ENCODE measurements at places on chromosomes 16 and 17.

GRCh38 chr17:6430769-6431168 is 4.2 kb downstream of the AIPL1 start:
- DNase-seq: no peak

DNA sequence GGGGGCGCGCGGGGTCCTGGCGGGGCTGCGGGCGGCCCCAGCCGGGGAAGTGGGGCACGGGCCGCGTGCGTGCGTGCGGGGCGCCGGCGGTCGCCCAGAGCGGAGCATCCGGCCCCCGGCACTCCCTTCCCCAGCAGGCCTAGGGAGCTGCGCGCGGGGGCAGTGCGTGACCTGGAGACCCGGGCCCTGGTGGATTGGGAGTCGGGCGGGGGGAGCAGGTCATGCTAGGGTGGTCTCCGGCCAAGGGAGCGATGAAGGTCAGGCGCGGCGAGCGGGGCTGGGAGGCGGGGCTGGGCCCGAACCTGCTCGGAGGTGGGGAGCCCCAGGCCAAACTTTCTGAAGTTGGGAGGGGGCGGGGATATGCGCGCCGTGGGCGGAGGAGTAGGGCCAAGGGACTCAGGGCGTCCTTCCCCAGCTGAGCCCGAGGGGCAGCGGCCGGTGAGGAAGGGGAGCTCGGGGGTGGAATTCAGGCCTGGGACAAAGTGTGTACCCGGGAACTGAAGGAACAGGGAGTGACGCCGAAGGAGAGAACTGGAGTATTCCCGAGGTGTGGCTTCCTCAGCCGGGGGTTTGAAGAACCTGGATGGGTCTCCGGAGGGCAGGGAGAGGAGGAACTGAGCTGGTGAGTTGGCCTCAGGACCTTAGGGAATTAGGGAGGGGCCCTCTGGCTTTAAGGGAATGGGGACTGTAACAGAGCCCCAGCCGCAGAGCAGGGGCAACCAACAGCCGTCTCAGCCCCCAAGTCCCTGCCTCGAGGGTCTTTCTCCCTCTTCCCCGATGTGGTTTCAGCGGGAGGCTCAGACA is 589 bp downstream of the XYLT2 start:
- DNase-seq: peak; percentile 60

GRCh38 chr17:51853857-51854256 is 304.7 kb downstream of the CA10 start:
- no peak for DNase-seq

DNA sequence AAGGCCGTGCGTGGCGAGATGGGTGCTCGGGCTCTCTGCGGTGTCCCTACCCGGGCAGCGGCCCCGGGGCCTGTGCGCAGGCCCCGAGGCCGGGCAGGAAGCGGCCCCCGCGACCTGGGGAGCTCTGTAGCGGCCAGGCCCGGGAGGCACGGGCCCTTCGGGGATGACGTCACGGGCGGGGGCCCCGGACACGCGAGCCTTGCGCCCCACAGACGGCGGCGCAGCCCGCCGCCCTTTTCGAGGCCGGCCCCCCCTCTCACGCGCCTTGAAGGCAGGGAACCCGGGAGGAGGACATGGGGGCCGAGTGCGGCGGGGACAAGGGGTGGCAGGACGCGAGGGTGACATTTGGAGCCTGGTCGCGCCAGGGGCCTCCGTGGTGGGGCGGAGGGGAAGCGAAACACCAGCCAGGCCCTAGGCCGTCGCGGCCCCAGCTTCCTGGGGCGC is 1.1 kb downstream of the RAI1 start:
- no peak for DNase-seq

DNA sequence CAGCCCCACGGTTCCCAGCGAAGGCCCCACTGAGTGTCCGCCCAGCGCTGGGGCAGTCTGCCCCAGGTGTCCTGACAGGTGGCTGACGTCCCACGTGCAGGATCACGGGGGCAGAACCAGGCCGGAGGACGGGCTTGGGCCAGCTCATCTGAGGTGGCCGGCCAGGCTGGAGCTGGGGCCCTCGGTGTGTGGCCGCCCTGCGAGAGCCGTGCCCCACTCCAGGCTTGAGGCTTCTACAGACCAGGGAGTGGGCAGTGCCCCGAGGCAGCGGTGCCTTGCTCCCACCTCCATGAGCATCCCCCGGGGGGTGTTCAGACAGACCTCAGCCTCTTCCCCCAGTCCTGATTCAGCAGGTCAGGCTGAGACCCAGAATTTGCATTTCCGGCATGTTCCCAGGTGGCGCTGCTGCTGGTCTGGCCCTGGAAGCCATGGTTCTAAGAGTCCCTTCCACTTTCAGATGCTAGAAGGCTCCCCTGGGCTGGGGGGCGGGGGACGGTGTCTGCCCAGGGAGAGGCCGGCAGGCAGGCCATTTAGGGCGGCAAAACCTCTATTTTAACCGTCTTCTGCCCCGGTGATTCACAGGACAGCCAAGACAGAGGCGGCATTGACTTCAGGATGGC is 35.4 kb upstream of the PABPN1L start:
- no peak for DNase-seq

GRCh38 chr16:28139530-28139929 is 72.2 kb downstream of the XPO6 start:
- DNase-seq: no peak

GRCh38 chr16:4293181-4293716 is 20.4 kb upstream of the TFAP4 start:
- DNase-seq: no peak

- DNase-seq: no peak
These were observed 187.0 kb upstream of the CDH13 start for GRCh38 chr16:82439678-82440293.

DNA sequence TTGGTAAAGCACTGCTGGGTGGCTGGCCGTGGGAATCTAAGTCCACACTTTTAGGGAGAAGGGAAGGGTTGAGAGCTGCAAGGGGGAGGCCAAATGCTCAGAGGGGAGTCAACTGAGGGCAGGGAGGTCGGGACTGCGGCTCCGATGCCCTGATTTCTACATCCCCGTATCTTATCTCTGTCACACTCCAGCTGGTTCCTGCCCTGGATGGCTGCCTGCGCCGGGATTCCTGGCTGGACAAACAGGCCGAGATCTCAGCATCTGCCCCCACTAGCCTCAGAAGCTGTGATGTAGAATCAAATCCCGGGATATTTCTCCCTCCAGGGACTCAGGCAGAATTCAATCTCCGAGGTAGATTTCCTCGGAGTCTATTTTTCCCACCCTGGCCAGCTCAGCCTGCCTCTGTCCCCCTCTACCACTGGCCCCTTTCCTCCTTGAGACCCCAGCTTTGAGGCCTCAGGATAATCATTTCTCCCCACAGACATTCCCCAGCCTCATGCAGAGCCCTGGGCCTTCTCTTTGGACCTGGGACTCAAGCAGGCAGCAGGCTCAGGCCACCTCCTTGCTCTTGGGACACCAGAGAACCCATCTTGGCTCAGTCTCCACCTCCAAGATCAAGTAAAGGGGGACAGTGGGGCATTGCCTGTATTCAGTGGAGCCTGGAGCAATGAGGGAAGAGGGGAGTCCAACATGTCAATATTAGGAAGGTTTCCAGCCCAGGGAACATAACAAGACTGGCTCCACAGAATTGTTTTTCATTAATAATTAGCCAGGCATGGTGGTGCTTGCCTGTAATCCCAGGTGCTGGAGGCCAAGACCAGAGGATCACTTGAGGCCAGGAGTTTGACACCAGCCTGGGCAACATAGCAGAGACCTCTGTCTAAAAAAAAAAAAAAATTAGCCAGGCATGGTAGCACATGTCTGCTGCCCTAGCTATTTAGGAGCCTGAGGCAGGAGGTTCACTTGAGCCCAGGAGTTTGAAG is 1.8 kb downstream of the SHBG start:
- DNase-seq: peak; percentile 87

GRCh38 chr16:79754501-79754900 is 154.0 kb upstream of the MAF start:
- DNase-seq: no peak

DNA sequence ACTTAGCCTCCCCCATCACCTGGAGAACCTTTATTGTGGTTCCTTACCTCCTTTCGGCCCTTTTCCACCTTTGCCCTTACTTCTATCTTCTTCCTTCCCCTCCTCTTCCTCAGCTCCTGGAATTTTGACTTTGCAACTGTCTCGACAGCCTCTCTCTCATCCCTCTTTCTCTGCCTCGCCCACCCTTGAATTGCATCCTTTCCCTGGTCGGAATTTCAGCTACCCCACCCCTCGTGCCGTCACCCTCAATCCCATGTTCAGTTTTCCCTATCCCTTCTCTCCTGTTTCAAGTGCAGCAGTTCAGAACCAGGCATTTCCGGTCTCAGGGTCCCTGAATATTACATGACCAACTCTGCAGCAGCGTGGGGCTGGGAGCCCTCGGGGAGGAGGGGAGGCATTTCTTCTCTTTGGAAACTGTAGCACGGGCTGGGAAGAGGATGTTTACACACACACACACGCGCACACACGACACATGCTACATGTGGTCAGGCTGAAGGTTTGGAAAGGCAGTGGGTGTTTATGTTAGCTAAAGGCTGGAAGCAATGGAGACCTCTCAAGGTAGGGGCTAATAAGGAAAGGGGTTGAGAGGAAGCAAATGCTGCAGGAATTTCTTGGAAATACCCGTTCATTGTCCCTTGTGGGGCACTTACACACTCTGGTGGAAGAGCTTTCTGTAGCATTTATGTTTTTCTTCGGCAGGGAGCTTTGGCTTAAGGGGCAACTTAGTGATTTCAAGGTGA is 971 bp downstream of the MINK1 start:
- no peak for DNase-seq

DNA sequence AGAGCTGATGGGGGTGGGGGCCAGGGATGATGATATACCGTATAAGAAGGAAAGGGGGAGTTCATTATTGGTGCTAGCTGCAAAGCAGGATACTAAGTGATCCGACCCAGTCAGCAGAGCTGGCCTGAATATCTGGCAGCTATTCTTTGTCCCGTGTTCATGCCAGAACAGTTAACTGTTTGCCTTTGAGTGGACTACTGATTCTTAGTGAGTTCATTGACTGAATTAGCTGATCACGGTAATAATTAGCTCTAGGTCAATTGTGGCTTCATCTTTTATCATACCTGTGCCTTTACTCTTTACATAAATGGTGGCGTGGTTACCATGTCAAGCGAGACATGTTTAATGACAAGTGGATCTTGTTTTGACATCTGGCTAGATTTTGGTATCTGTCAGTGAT is 5.3 kb downstream of the KPNB1 start:
- peak; percentile 60 for DNase-seq

DNA sequence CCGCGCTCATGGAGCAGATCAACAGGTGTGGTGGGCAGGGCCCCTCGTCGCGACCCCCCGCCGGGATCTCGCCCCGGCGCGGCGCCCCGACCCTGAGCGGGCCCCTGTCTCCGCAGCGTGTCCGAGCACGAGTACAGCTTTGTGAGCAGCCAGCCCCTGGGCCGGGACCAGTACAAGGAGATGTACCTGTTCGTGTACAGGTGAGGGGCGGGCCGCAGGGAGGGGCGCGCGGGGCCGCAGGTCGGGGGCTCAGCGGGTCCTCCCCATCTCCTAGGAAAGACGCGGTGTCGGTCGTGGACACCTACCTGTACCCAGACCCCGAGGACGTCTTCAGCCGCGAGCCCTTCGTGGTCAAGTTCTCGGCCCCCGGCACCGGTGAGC is 848 bp downstream of the DNASE1L2 start:
- DNase-seq: no peak

GRCh38 chr17:67439269-67439668 is 62.2 kb downstream of the PITPNC1 start:
- no peak for DNase-seq

- DNase-seq: no peak
These were observed 97.8 kb downstream of the BANP start for GRCh38 chr16:88048985-88049384.

GRCh38 chr17:15453782-15454181 is 13.6 kb downstream of the CDRT4 start:
- no peak for DNase-seq

DNA sequence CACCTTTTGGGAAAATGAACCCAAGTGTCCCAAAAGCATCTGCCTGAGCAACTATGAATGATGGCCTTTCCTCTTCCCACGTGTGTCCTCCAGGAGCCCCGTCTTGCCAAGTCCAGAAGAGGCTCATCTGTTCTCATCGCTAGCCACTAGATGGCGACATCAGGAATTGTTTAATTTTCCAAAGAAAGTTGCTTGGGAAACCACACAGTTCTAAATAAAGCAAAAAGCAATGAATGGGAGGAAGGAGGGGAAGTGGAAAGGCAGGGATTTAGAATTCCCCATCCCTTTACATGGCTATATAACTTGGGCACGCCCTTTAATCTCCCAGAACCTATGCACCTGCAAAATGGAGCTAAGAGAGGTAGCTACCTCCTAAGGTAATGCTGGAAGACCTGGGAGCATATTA is 9.0 kb upstream of the CDH5 start:
- DNase-seq: no peak

DNA sequence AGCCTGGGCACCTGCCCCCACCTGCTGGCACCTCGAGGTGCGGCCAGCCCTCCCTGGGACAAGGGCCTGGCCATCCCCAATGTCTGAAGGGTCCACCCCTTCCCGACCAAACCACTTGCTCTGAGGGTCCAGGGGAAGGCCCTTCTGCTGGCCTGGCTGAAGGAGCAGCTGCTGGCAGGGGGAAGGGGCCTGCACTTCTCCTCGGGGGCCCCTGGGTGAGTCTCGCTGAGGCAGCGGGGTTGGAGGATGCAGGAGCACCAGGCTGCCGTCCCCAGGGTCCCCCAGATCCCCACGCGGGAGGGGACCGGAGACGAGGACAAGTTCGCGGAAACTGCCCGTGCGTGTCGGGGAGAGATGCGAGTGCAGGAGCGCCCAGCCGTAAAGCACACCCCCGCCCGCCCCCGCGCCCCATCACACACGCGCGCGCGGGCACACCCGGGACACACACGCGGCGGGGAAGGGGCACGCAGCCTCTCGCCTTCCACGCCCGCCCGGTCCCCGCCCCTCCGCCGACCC is 725 bp upstream of the CACNA1H start:
- no peak for DNase-seq

DNA sequence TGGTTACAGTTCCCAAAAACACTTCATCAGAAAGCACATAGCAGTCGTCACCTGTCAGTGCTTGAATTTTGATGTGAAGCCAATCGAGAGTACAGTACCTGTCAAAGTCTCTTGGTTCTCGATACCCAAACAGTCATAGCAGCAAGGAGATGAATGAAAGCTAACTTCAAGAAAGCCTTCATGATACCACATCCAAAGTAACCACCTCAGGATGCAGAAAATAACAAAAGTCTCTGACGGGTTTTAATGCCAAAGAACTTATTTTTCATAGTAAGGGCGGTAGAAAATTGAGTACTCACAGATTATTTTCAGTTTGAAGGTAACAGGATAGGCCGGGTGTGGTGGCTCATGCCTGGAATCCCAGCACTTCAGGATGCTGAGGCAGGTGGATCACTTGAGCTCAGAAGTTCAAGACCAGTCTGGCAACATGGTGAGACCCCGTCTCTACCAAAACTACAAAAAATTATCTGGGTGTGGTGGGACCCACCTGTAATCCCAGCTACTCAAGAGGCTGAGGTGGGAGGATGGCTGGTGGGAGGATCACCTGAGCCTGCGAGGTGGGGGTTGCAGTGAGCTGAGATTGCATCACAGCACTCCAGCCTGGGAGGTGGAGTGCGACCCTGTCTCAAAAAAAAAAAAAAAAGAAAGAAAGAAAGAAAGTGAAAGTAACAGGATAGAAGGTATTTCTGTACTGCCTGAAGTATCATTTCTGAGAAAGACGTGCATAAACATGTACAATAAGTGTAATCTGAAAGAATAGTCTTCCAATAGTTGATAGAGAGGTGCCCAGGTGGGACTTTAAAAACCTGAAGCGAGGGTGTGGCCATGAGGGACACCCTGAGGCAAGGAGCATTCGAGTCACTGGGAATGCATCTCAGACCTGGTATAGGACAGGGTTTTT is 15.4 kb downstream of the MFSD11 start:
- DNase-seq: no peak

- no peak for DNase-seq
These were observed 160.4 kb downstream of the ABCA8 start for GRCh38 chr17:68794636-68795434.
